Left colon (tissue), 2 donors: ENCODE measurements at places on chromosomes 1 and 21. TPM values are rescaled to one million over a fixed set of nuclear protein-coding genes. Genes with fewer than 3 reads are reported as not detected.
A peak's percentile ranks its signal among the peaks of the same experiment; 100 is the strongest.

GRCh38 chr1:174265282-174265681, 106.0 kb downstream of the RABGAP1L start:
- no peak for DNase-seq

DNA sequence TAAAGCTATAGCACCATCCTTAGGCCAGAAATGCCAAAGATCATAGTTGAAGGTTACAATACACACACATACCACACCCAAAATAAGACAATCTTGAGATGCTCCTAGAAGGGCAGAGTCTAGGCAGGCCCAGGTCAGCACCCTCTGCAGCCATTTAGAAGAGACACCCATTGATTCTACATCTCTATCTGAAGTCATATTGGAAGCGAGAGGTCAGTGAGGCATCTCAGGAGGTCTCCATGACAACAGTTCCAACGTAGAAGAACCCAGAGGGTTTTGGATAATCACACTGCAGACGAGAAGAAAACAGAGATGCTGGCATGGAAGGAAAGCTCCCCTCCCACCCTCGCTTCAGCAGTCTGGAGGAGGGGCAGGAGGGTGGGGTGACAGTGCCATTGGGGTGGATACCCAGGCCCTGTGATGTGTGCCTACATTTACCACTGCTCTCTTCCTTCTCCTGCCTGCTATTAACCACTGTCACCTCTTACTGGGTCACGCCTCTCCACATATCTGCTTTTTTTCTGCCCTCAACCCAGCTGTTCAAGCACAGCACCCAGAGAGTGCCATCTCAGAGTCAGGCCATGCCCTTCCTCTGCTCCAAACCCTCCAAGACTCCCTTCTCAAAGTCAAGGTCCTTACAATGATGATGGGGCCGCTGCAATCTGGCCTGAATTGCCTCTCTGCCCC, 6.2 kb downstream of the TMCO4 start:
- no peak for DNase-seq

GRCh38 chr1:68230901-68231626, 1.3 kb downstream of the WLS start:
- DNase-seq = peak; percentile 33

DNA sequence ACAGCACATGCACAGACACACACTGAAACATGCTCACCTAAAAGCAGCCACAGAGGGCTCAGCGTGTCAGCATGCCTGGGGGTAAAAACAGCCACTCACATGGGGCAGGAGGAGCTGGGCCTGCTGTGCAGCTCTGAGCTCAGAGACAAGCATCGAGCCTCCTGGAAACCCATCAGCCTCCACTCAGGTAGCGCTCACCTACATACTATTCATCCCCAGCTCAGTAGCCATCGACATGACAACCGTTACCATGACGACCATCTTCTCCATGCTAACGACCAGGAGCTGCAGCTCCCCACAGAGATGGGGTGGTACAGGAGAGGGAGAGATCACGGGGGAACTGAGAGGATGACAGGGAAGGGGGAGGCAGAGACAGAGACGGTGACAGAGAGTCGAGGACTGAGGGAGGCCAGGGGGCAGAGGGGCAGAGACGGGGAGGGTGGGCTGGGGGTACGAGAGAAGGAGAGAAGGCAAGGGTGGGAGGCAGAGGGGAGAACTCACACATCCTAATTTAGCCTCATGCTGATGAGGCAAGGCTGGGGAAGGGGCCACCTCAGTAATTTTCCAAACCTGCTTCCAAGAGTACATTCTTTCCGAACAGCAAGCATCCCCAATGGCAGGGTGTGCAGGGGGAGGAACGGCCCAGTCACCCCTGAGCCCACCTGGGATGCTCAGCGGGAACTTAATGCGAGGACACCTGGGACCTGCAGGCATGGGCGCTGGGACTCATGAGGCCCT, 28.4 kb downstream of the SDC3 start:
- DNase-seq = no peak

DNA sequence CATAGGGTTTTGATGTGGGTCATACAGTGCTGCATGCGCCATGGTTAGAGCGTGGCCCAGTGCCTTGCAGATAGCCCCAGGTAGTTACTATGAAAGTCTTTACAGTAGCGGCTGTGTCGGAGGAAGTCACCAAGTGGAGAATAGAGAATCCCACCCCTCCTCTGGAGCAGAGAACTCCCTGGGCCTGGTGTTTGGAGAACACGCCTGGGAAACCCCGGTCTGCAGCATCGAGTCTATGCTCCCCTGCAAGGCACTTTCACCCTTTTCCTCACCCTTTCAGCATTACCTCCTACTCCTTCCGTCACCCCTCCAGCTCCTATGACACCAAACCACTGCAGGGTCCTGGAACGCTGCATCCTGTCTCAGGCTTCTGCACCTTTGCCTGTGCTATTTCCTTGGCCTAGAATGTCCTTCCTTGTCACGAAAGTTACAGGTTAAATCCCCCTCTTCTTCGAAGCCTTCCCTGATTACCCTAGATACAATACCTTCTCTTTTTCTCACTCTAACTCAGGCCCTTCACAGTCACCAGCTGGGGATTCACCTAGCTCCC, 2.7 kb upstream of the SLC1A7 start:
- DNase-seq = no peak

DNA sequence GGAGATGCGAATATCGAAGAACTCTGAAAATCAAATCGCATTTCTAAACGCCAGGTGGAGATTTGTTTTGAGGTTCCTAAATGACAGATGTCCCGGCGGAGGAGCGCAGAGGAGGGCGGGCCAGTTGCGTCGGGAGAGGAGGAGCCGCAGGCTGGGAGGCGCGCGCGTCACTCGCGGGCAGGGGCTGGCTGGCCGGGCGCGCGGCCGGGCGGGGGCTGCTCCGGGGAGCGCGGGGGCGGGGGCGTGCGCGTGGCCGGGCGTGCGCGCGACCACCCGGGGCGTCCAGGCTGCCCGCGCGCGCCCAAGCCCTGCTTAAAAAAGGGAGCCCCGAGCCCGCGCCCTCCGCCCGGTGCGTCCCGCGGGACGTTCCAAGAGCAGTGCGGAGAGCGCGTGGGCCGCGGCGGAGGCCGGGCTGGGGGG, 47.3 kb downstream of the H3-3A start:
- peak; percentile 89 for DNase-seq

GRCh38 chr1:86067626-86068025, 88.9 kb downstream of the COL24A1 start:
- DNase-seq = no peak

GRCh38 chr1:232830661-232831060, 25.4 kb downstream of the MAP10 start:
- DNase-seq = no peak

DNA sequence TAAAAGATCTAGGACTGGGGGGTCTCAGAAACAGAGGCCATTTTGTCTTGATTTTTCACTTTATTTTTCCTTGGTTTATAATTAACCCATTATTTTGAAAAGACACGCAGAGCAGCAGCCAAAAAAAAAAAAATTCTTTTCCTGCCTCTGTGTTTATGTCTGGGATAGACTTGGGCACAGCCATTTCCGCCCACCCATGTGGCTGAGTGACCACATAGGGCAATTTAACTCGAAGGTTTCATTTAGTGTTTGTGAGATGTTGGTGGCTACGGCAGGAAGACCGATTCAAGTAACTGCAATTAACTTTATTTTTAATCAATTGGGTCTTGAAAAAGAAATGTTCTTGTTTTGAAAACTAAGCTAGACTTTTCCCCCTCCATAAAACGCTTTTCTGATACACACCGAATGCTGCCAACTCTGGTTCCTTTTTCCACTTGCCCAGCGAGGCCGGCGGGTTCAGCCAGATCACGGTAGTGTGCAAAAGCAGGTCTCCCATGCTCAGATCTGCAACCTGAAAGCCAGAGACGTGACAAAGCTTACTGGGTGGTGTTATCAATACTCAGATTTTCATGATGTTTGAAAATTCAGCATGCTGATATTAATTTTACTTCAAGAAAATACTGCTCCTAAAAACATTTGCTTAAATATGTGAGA, 97.4 kb upstream of the KRTAP19-8 start:
- no peak for DNase-seq

- no peak for DNase-seq
These were observed at the start of gene GRIK1 for GRCh38 chr21:29939924-29940275. Gene GRIK1 (minus strand): TSS chr21:29939996.

DNA sequence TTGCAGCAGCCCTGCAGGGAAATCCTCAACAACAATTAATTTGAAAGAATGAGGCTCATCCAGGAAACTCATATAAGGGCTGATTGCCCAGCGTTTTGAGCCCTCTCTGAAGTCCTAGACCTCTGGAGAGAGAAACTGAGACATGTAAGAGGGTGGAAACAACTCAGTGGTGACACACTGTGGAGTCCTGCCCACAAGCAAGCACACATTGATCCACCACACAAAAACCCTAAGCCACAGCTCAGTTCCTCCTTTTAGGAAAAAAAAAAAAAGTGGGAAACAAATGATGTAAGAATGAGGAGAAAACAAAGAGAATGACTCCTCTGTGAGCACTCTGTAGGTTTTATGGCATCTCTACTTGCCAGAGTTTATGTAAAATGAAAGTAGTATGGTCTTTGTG, 22.9 kb upstream of the PLA2G5 start:
- DNase-seq = no peak

GRCh38 chr1:159071970-159072582, 4.5 kb downstream of the AIM2 start:
- no peak for DNase-seq

- DNase-seq = no peak
These were observed 2.2 kb downstream of the NRIP1 start for GRCh38 chr21:15062606-15062965.

DNA sequence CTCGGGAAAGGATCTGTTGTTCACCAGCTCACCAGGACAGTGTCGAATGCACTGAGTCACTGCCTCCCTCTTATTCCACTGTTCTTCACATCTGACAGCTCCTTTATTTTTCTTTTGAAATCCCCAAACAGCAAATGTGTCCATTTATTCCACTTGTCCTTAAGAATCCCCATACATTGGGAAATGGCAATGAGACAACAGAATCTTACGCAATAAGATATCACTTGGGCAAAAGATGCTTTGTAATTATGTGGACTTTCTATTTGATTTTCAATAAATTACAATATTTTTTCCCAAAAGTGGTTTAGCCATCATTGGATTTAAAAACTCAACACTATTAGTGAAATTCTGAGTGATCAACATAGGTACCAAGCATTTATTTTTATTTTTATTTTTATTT, 3.7 kb downstream of the KRTAP20-2 start:
- DNase-seq = no peak

DNA sequence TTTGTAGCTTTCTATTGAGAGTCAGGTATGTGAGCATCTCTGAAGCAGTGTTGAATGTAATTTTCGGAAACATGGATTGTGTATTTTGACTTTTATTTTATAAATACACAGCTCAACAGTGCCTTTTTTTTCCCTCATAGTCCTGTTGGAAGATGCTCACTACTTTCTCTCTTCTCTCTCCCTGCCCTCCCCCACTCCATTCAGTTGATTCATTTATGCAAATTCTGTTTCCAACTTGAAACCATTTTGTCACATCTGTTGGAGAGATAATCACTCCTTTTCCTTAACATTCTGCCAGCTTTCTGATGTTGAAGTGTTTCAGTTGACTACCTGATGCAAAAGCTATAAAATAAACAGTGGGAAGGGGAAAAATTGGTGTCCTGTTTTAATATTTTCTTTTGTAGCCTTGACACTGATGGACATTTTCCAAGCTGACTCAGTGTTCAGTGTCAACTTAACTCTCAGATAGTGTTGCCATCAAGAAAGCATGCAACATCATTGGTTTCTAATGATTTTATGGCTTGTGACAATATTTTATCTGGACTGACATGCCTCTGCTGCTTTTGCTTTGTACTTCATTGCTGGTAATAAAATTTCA, 194.5 kb downstream of the HS2ST1 start:
- DNase-seq = no peak

- no peak for DNase-seq
These were observed 3.6 kb upstream of the ZNF124 start for GRCh38 chr1:247175458-247175857.

DNA sequence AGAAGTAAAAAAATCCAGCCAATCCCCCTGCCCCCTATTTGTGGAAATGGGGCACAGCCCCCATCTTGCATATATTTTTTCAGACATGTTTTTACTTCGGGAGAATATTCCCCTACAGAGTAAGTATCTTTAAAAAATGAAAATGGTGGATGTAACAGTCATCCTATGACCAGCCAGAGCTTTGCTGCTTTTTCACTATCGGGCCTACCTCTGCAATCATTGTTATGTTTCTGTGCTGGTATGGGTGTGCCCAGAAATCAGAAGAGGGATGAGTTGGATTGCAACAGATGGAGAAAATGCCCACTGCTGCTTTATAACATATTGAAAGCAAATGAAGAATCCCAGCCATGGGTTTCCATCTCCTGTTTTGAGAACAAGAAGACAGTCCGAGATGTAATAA, 2.9 kb downstream of the CD247 start:
- no peak for DNase-seq

- DNase-seq = no peak
These were observed 236.0 kb upstream of the POGK start for GRCh38 chr1:166603296-166603695.

GRCh38 chr1:108075055-108075454, 110.1 kb upstream of the VAV3 start:
- DNase-seq = no peak

- DNase-seq = peak; percentile 60
These were observed 7.8 kb upstream of the MEF2D start for GRCh38 chr1:156508205-156508954.

GRCh38 chr1:28102189-28102588, 13.8 kb upstream of the EYA3 start:
- DNase-seq = no peak

DNA sequence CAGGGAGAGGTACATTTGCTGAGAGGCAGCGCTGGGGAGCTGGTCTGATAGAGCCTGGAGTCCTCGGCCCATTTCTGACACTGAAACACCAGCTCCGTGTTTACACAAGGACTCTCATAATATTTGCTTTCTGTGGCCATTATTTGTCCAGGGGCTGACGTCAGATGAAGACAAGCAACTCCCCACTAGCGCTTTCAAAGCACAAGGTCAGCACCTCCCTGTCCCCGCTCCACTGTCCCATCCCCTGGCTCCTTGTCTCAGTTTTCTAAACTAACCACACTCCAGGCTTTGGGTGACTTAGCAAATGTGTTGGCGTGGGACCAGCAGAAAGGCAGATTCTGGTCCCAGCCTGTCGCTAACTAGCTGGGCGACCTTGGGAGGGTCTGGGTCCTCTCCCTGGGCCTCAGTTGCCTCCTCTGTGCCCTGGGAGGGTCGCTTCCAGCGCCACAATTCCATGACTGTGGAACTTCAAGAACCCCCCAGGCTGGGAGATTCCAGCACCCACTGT, 37.4 kb upstream of the ZBTB40 start:
- DNase-seq = peak; percentile 33

DNA sequence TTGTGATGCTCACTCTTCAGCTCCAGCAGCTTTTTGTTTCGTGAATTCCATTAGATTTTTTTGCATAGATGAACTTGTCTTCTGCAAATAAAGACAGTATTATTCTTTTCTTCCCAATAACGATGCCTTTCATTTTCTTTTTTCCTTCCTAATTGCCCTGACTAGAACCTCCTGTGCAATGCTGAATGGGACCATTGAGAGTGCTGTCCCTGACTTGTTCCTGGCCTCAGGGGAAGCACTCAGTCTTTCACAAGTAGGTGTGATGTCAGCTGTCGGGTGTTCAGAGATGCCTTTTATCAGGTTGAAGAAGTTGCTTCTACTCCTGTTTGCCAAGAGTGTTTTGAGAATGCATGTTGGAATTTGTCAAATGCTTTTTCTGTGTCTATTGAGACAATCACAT, 64.3 kb upstream of the ADARB1 start:
- DNase-seq = no peak

The THEMIS2 gene
- total RNA-seq = 6.7 TPM

The OR2T1 gene
- total RNA-seq = not detected

The CACNA1S gene
- not detected for total RNA-seq

The KRTAP13-4 gene
- not detected for total RNA-seq

The TFF2 gene
- 0.98 TPM for total RNA-seq
